NCI-H2029 (cell line): ENCODE measurements at places on chromosomes 3 and 15.

DNA sequence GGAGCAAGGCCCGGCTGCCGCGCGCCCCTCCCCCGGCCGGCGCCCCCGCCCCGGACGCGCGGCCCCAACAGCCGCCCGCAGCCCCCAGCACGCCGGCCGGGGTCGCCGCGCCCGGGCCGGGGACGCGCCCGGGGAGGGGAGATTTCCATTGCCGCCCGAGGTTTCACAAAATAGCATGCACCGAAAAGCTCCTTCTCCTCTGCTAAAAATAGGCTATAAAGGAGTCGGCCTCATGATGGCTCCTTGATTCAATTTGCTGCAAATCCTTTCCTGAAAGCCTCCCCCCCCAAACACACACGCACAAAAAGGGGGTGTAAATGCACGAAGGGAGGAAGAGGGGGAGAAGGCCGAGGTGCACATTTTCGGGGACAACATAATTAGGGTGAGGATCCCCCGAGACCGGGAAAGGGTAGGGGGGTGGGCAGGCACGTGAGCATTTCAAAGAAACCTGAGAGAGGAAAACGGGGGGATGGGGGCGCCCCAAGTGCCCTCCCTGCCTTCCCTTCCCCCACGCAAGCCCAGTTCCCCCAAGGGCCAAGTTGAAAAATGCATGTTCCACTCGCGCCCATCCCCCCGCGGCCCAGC, 734 bp downstream of the TBL1XR1 start:
- peak; percentile 34 for DNase-seq

DNA sequence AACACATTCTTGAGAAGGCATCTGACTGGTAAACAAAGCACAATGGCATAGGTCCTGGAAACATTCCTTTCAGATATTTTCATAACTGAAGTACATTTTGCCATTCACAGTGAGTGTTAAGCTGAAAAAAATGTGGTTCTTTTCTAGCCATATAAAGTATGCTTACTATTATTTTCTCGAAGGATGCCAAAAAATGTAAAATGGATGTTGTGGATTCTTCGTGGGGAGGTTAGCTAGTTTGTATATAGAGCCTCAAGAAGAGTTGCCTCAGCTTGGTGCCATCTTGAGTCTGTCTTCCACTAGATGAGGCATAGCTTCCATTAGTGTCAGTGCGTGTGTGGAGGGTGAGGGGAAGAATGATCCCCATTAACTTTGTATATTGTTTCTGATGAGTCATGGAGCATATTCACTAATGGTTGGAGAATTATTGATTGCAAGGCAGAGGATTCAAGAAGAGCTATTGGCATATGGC, 4.1 kb downstream of the MBNL1 start:
- no peak for DNase-seq

DNA sequence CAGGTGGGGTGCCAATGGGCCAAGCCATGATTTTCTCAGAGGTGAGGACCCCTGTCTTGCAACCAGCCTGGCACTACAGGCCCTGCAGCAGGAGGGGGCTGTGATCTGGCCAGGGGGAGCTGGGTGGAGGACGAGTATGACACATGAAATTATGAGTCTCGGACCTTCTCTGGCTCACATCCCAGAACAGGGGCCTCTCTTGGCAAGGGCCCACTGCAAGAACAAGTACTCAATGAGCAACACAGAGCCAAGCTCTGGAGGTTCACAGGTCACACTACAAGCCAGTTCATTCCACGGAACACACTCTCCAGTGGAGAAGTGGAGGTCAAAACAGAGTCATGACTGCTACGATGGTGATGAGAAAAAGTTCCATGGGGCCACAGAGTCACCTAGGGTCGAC, 28.3 kb downstream of the CCDC32 start:
- DNase-seq, result no peak

DNA sequence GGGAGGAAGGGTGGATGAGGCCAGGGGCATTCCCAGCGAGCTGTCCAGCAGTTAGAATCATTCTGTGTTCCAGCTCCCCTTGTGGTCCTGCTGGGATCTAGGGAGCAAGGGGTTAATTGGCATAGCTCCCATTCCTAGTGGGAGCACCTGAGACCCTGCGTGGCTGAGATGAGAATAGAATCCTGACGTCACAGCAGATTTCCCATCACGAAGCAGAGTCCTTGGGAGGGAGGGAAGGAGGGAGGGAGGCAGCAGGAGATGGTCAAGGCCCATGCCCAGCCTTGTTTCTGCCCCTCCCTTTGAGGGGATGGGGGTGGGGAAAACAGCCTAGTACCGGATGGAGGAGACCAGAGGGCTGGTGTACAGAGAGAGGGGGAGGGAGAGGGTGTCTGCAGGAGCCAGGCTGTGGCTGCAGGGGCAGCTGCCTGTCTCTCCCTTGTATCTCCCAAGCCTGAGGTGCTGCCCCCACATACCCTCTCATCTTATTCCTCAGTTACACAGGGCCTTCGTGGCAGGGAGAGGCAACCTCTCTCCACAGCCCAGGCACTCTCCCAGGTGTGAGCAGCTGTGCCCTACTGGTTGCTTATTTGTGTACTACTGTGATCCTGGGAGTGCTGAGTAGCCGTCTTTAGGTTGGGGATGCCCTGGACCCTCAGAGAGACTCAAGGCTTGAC, 5.4 kb downstream of the TYRO3 start:
- no peak for DNase-seq

GRCh38 chr15:52348056-52348745, 52.6 kb upstream of the MYO5C start:
- DNase-seq, result no peak

GRCh38 chr15:38750786-38751185, 186.2 kb upstream of the RASGRP1 start:
- no peak for DNase-seq

- DNase-seq, result no peak
These were observed 30.3 kb downstream of the SETD2 start for GRCh38 chr3:47133641-47134040.

DNA sequence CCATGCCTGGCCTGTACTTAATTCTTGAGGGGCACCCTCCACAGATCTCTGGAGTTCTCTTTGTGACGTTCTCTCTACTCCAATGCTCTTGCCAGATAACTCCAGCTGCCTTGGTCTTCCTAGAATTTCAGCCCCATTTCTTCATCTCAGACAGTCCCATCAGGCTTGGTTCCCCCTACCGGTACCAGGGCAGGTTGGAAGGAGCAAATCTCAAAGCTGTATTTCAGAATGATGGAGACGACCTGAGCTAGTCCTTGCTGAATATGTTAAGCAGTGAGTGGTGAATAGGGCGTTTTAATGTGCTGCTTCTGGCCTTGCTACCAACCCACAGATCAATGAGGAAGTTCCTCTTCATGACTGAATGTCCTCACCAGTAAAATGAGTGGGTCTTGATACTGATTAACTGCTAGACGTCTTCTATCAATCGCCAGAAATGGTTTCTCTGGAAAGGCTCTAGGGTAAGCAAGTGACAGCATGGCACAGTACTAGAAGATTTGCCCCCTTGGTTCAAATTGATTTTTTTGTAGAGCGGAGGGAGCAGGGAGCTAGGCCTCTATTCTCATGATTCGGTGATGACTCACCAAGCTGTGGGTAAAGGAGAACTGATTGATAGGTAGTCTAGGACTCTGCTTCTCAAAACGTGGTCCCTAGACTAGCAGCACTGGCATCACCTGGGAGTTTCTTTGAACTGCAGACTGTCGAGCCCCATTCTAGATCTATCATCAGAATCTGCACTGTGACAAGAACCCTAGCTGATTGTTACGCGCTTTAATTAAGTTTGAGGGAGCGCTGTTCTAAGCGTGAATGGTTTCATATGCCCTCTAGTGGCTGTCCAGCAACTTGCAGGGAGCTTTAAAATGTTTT, 67.8 kb downstream of the UBP1 start:
- peak; percentile 33 for DNase-seq

GRCh38 chr3:111269777-111270176, 198.2 kb downstream of the NECTIN3 start:
- no peak for DNase-seq

DNA sequence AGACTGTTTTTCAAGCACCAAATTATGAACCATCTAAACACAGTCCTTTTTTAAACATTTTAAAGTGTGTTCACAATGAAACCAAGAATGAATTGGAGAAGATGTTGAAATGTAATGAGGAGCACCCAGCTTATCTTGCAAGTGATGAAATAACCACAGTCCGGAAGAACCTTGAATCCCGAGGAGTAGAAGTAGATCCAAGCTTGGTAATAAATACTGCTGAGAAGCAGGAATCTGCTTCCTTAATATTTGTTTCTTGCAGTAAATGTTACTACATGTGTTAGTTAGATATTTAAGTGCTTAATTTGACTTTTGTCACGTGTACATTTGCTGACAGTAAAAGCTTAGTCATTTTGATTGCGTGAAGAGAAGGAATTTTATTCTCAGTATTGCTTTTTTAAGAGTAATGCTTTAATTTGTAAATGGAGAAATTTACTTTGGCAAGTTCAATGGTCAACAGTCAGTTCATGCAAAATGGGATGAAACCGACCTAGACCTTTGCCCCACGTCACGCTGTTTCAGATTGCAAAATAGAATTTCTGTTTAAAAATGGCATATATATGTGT, 69.8 kb downstream of the OPA1 start:
- DNase-seq, result no peak

- DNase-seq, result no peak
These were observed 480.7 kb upstream of the ADAMTS9 start for GRCh38 chr3:65168547-65168946.

DNA sequence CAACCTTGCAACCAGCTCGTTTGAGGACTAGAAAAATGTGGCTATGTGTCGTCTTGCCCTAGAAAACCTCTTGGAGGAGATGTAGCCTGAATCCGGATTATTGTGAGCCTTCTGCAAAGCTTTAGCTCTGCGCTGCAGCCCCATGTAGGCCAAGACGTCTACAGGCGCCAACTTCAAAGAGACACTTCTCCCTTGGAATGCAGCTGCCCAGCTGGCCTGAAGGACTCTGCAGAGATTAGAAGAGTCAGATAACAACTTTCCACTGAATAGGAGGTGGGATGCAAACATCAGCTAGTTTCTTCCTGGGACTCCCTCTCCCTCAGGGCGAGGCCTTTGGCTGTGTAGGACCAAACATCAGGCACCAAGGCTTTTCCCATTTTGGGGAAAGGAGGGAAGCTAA, 356.5 kb upstream of the IL12A start:
- no peak for DNase-seq

DNA sequence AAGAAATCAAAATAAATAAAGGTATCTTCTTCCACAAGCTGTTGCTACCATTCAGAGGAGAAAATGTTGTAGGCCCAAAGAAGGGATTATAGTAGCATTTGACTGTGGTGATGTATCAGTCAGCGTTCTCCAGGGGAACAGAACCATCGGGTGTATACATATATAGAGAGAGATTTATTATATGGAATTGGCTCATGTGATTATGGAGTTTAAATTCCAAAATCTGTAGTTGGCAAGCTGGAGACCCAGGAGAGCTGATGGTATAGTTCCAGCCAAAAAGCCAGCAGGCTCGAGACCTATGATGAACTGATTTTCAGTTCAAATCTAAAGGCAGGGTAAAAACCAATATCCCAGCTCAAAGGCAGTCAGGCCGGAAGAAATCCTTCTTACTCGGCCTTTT, 7.4 kb upstream of the SPG21 start:
- DNase-seq, result no peak

- DNase-seq, result no peak
These were observed 211.8 kb downstream of the CHST2 start for GRCh38 chr3:143331350-143331749.

DNA sequence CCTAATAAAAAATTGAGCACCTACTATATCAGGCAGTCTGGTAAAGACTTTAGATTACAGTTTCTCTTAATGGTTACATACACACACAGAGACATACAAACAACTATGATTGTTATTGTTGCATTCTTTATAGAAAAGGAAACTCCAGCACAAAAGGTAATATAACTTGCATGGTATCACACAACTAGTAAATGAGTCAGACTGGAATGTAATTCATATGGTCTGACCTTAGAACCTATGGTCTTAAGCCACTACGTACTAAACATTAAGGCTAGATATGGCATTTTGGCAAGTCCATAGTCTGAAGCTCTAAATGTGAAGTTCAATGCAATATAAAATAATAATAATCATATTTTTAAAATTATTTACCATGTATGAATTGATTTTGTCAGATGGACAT, 380.6 kb downstream of the LSAMP start:
- no peak for DNase-seq

DNA sequence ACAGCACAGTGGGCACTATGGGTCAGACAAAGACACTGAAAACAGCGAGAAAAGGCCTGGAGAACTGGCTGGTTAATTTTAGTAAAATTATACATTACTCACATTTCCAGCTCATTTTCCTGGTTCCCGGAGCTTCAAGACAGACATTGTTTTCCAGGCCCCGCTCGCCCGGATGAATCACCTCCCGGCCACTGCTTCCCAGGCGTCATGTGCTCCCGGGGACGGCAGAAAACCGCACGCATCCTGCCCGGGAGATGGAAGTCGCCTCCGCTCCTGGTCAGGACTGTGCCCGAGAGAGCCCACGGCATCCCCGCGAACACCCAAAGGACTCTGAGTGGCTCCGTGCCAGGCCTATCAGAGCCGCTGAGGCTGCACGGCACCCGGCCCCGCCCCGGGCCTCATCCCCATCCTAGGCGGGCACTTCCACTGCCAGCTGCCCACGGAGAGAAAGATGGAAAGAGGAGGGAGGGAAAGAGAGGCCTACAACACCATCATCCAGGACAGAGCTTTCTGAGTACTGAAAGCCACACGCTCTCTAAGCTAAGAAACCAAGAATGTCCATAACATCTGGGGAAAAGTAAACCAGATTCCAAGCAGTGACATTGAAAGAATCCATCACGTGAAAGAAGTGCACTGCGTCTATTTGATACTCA, 75.1 kb downstream of the VGLL4 start:
- DNase-seq, result no peak

- DNase-seq, result no peak
These were observed 429.3 kb upstream of the PDZRN3 start for GRCh38 chr3:74053970-74054516.

DNA sequence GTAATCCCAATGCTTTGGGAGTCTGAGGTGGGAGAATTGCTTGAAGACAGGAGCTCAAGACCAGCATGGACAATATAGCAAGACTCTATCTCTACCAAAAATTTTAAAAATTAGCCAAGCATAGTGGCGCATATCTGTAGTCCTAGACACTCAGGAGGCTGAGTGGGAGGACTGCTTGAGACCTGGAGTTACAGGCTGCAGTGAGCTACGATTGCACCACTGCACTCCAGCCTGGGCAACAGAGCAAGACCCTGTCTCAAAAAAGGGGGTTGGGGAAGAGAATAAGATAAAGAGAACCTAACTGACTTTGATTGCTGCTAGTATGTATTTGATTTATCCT, 755 bp downstream of the CD200R1 start:
- no peak for DNase-seq

DNA sequence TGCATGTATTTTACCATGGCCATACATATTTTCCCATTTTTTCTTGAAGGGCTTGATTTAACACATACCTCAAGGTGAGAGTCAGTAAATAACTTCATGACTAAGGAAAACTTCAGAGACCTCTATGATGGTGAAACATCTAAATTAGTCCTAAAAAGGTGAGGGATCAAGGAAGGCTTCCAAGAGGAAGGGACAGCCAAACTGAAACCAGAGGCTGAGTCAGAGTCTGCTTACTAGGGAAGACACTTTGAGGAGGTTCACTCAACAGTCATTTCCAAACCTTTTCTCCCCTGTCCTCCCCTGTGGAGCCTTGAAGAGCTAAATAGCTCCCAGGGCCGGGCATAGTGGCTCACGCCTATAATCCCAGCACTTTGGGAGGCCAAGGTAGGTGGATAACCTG, 206.6 kb downstream of the SHQ1 start:
- no peak for DNase-seq
